Activated CD4-positive, CD25-positive, alpha-beta regulatory T cell (primary cell): ENCODE measurements at places on chromosomes 2 and 18.

GRCh38 chr18:35345460-35345921 is 1.3 kb upstream of the ZNF24 start:
- DNase-seq, result no peak

DNA sequence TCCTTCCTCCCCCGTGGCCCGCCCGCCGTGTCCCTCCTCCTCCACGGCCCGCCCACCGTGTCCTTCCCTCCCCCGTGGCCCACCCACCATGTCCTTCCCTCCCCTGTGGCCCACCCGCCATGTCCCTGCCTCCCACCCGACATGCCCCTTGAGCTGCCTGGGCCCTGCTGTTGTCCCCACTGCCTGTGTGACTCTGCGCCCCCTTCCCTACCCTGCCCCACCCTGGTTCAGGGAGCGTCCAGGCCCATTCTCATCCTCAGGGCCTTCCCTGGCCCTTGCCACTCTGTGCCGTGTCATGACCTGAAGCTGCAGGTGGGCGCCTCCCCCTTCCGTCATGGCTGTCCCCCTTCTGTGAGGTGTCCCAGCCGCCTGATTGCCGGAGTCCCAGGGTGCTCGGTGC is 20.7 kb downstream of the D2HGDH start:
- no peak for DNase-seq

GRCh38 chr2:150909613-150910012 is 352.1 kb downstream of the RBM43 start:
- no peak for DNase-seq

DNA sequence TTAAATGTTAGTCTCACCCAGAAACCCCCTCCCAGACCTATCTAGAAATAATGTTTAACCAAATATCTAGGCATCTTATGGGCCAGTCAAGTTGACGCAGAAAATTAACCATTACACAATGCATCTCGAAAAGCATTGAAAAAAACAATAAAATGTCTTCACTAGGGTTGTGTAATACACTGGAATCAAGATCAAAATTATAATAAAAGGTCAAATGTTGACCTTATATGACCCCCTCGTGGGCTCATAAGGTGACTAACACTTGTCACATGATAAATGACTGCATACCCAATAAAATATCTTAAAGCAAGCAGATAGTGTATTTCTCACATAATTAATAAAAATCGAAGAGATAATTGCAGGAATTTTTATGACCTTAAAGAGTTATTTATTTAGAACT is 447.9 kb upstream of the DSEL start:
- no peak for DNase-seq

DNA sequence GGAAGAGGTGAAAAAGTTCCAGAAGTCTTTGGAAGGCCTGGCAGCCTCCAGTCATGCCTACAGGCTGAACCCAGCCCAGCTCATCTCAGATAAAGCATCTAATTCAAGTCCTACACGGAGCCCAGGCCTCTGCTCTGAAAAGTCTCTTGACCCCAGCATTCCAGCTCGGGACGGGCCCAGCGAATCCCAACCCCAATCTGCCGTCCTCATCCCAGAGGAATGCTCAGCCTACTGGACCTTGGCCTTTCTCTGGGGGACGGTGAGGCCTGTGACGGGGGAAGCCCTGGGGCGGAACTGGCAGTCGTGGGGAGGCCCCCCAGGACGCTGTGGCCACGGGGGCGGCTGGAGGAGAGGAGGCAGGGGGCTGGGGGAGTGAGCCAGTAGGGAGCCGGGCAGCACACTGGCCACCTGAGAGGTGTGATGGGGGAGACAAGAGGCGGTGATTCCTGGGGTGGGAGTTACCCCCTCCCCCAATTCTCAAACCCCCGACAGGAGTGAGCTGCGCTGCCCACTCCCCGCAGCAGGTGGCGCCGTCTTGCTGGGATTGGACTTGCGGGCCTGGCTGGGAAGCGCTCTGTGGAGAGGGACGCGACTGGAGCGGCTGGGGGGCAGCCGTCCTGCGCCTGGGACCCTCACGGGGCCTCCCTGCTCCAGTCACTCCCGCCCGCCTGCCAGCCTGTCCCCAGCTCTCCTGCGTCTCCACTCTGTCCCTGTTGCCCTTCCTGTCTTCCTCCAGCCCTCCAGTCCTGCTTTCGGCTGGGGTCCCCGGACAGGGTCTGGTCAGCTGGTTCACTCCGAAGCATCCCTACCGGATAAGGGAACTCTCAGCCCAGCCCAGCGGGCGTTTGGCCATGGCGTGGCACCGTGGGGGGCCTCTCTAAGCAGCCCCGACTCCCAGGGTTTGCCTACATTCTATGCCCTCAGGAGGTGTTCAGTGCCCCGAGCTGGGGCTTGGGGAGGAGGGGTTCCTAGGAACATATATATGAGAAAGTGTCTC is 182.6 kb upstream of the HAAO start:
- peak; percentile 23 for DNase-seq

DNA sequence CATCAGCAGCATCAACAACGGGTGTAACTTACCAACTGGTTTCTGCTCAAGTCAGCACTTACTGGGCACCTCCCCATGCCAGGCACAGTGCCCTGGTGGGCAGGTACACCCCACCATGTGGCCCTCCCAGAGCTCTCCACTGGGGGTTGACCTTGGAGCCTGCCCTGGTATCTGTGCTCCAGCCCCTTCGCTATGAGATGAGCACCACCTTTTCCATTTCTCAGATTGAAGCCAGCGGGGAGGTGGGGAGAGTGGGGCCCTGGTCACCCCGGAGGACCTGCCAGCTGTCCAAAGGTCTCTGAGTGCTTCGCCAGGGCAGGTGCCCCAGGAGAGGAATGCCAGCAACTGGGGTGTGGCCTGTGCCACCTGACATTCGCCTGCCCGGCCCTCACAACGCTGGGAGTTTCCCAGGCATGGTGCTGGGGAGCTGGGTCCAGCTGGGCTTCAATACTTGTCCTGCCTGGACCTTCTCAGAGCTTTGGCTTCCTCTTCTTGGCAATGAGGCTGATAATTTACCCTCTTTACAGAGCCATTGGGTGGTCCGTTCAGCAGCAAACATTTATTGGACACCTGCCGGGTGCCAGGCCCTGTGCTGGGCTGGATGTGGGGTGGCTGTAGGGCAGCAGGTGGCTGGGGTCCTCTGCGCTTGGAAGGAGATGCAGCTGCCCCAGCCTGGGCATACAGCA is 5.9 kb upstream of the ZAP70 start:
- DNase-seq, result no peak

GRCh38 chr18:40607542-40608148 is 1347.4 kb upstream of the PIK3C3 start:
- no peak for DNase-seq

- no peak for DNase-seq
These were observed 329.5 kb downstream of the PAX3 start for GRCh38 chr2:221969087-221969829.

DNA sequence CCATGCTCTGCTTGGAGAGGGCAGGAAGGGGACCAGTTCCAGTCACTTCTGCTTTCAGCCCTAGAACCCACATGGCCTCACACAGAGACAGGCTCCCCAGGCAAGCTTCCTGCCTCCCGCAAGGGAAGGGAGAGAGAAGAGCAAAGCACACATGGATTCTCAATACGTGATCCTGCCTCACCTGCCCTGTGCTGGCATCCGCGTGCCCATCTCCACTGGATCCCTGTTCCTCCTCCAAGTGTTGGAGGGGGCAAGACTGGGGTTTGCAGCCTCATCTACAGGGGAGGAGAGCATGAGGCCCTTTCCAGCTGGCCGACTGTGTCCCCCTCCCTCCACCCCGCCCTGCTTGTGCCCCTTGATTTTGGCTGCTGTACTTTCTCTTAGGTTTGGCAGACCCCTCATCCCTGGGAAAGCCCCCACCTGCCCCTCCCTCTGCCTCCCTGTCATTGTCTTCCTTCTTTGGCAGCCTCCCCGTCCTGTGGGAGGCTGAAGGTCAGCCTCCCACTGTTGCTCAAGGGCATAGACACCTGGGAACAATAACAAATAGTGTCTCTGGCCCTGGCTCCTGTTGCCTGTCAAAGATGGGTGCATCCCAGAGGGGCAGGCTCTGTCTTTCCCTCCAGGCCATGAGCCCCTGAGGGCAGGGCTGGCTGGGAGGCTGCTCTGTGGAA is 22.7 kb downstream of the KCNF1 start:
- no peak for DNase-seq
